ENCODE measurements at places on chromosomes 5 and 9.

GRCh38 chr5:140524003-140524402 is 23.5 kb upstream of the EIF4EBP3 start:
- H3K27ac ChIP-seq, result no peak overlapping the region
- no peak for DNase-seq
- peaks cover 20% of the 10 kb centered on the region for H3K36me3 ChIP-seq
- H3K4me1 ChIP-seq, result no peaks in the 10 kb centered on the region

DNA sequence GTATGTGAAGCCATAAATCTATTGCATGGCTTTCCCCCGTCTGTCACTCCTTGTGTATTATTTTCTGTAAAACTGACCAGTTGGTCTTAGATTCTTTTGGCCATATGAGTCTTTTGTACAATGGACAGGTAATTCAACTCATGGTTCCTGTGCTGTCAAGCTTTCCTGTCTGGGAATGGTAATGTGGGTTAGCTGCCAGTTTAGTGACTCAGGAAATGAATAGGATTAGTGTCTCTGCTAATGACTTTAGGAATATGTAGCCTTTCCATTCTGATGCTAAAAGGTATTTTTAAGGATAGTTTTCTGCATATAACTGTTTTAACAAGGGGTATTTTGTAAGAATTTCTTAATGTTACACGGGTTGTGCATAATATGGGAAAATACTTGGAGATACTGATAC is 182.7 kb downstream of the PBX3 start:
- DNase-seq, result no peak
- no peak overlapping the region for H3K27ac ChIP-seq

GRCh38 chr5:159678657-159679392 is 237.5 kb upstream of the ADRA1B start:
- H3K36me3 ChIP-seq, result no peaks in the 10 kb centered on the region
- H3K4me1 ChIP-seq, result no peaks in the 10 kb centered on the region
- no peak overlapping the region for H3K27ac ChIP-seq
- H3K4me3 ChIP-seq, result no peak overlapping the region

DNA sequence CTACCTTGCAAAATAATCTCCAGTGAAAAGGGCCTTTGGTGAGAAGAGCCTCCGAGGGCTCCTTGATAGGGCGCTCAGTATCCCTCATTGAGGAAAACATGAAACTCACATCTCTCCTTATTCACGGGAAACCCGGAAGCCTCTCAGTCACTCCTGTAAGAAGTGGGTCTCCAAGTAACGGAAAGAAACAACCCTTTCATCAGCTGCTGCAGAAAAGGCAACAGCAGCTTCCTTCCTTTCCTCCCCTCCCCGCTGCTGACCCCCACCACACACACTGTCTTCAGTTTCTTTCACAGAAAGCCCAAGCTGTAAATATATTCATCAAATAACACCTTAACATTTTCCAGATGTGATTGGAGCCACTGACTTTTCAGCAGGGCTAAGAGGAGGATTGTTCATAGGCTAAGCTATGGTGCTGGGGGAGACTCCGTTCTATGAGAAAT is 81.4 kb downstream of the C9orf152 start:
- H3K27me3 ChIP-seq, result no peaks in the 10 kb centered on the region
- H3K36me3 ChIP-seq, result no peaks in the 10 kb centered on the region
- peak overlapping the region; percentile 80 for H3K27ac ChIP-seq
- H3K4me1 ChIP-seq, result peaks cover 59% of the 10 kb centered on the region
- DNase-seq, result no peak

GRCh38 chr9:76607730-76608436 is 148.9 kb downstream of the GCNT1 start:
- no peaks in the 10 kb centered on the region for H3K27me3 ChIP-seq
- no peak for DNase-seq
- H3K4me3 ChIP-seq, result no peak overlapping the region
- no peaks in the 10 kb centered on the region for H3K36me3 ChIP-seq
- no peaks in the 10 kb centered on the region for H3K4me1 ChIP-seq
- no peak overlapping the region for H3K27ac ChIP-seq

DNA sequence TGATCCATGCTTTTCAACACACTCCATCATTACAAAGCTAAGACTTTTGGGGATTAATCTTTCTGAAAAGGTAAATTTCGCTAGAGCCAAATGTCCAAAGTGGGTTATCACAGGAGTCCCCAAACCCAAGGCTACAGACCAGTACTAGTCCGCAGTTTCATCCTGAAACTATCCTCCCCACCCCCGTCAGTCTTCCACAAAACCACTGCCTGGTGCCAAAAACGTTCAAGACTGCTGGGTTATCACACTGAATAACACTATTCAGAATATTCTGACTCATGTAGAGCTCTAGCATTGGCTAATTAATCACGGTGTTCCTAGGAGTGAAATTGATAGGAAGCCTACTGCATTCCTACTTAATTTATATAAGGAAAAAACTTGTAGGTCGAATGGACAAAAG is 24.7 kb downstream of the ERP44 start:
- no peak for DNase-seq
- no peaks in the 10 kb centered on the region for H3K36me3 ChIP-seq
- H3K4me3 ChIP-seq, result no peak overlapping the region
- no peaks in the 10 kb centered on the region for H3K27me3 ChIP-seq
- H3K27ac ChIP-seq, result no peak overlapping the region

DNA sequence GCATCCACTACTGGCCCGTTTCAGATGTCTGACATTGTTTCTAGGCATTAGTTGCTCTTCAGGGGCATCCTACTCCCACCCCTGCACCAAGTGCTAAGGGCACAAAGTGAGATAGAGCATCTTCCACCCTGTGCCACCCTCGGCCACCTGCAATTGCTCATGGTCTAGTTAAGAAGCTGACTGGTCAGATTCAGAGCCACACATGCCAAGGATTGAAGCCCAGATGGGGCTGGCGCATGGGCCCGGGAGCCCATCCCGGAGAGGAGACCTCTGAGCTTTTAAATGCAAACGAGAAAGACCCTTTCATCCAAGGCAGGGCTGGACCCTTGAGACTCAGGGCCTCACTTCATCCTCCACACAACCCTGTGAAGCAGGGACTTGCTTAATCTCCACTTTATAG is 28.5 kb downstream of the HRH2 start:
- H3K4me1 ChIP-seq, result no peaks in the 10 kb centered on the region
- H3K4me3 ChIP-seq, result no peak overlapping the region
- H3K36me3 ChIP-seq, result no peaks in the 10 kb centered on the region
- no peak for DNase-seq
- H3K27ac ChIP-seq, result no peak overlapping the region

GRCh38 chr9:91033797-91034196 is 232.2 kb downstream of the SYK start:
- H3K4me1 ChIP-seq, result peaks cover 7% of the 10 kb centered on the region
- no peaks in the 10 kb centered on the region for H3K36me3 ChIP-seq
- no peak overlapping the region for H3K27ac ChIP-seq
- DNase-seq, result peak; percentile 71
- no peaks in the 10 kb centered on the region for H3K27me3 ChIP-seq

DNA sequence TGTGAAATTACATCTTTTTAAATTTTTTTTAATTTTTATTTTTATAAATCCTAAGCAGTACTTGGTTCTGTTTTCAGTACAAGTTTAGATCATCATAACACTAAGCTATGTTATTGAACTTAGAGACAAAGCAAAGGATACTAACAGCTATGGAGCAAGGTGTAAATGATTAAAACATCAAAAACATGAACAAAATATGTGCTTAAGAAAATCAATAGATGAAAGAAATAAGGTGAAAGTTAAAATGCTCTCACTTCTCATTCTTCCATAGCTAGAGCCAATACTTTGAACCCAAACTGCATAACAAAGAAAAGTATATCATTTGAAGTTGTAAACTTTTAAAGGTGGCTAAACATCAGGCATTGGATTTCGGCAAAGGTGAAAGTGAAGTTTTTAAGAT is 292.3 kb upstream of the PUM3 start:
- no peaks in the 10 kb centered on the region for H3K36me3 ChIP-seq
- no peaks in the 10 kb centered on the region for H3K4me1 ChIP-seq
- H3K4me3 ChIP-seq, result no peak overlapping the region
- no peak for DNase-seq
- H3K27me3 ChIP-seq, result no peaks in the 10 kb centered on the region
- no peak overlapping the region for H3K27ac ChIP-seq

GRCh38 chr9:37337301-37337890 is 85.1 kb upstream of the GRHPR start:
- H3K27ac ChIP-seq, result no peak overlapping the region
- no peaks in the 10 kb centered on the region for H3K4me1 ChIP-seq
- no peaks in the 10 kb centered on the region for H3K27me3 ChIP-seq
- no peak overlapping the region for H3K4me3 ChIP-seq
- DNase-seq, result no peak
- H3K36me3 ChIP-seq, result no peaks in the 10 kb centered on the region

DNA sequence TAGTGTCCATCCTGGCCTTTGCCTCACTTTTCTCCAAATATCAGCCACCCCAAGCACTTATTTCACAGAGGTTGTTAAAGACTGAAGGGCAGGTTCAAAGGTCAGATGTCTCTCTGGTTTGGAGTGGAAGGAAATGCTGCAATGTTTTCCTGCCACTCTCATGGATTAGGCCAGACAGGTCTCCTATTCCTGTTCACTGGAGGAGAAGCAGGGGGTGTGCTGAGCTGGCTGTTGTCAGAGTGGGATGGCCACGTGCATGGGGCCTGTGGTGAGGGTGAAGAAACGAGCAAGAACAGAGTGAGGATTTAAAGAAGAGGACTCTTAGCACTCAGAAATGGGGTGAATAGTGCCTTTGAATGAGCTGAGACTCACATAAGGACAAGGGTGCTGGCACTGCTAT is 6.7 kb downstream of the TMEM8B start:
- H3K4me1 ChIP-seq, result peaks cover 12% of the 10 kb centered on the region
- no peak overlapping the region for H3K27ac ChIP-seq
- no peak overlapping the region for H3K4me3 ChIP-seq
- no peaks in the 10 kb centered on the region for H3K27me3 ChIP-seq
- DNase-seq, result no peak

- H3K4me3 ChIP-seq, result no peak overlapping the region
- no peaks in the 10 kb centered on the region for H3K4me1 ChIP-seq
- H3K27ac ChIP-seq, result no peak overlapping the region
- H3K36me3 ChIP-seq, result no peaks in the 10 kb centered on the region
Observed at GRCh38 chr9:32574858-32575257, 1.9 kb upstream of the NDUFB6 start.

DNA sequence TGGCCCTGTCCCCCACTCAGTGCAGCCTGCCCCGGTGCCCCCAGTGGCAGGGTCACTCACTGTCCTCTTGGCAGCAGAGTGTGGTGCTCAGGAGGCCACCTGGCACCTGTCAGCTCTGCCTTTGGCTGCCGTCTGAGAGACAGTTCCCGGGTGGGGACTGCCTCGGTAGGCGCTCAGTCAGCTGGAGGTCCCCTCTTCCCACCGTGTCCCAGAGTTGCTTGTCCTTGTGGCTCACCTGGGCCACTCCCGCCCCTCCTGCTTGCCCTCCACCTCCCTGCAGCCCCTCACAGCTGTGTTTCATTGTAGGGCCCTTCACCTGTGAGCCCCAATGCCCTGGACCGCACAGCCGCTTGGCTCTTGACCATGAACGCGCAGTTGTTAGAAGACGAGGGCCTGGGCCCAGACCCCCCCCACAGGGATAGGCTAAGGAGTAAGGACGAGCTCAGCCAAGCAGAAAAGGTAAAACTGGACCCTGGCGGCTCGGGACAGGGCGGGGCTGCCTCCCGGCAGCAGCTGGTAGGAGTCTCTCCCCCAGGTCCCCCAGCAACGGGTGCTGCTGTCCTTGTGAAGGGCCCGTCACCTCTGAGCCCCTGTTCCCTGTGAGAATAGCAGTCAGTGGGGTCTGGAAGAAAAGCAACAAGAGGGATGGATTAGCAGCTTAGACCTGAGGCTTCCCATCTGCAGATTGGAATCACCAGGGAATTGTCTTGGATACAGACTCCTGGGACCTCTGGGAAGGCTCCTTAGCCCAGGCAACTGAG is 122.7 kb downstream of the DAB2IP start:
- no peak overlapping the region for H3K4me3 ChIP-seq
- H3K4me1 ChIP-seq, result peaks cover 3% of the 10 kb centered on the region
- no peak overlapping the region for H3K27ac ChIP-seq
- no peak for DNase-seq
- H3K27me3 ChIP-seq, result no peaks in the 10 kb centered on the region

GRCh38 chr9:11039006-11039405 is 426.2 kb upstream of the PTPRD start:
- DNase-seq, result no peak
- H3K36me3 ChIP-seq, result no peaks in the 10 kb centered on the region
- H3K27me3 ChIP-seq, result no peaks in the 10 kb centered on the region
- H3K4me3 ChIP-seq, result no peak overlapping the region
- no peaks in the 10 kb centered on the region for H3K4me1 ChIP-seq
- no peak overlapping the region for H3K27ac ChIP-seq

GRCh38 chr5:14183187-14183939 is 40.2 kb downstream of the TRIO start:
- no peaks in the 10 kb centered on the region for H3K36me3 ChIP-seq
- H3K27ac ChIP-seq, result no peak overlapping the region

GRCh38 chr5:144205141-144205551 is 34.5 kb downstream of the KCTD16 start:
- DNase-seq, result no peak
- H3K36me3 ChIP-seq, result no peaks in the 10 kb centered on the region
- H3K4me1 ChIP-seq, result peaks cover 5% of the 10 kb centered on the region
- no peak overlapping the region for H3K4me3 ChIP-seq

DNA sequence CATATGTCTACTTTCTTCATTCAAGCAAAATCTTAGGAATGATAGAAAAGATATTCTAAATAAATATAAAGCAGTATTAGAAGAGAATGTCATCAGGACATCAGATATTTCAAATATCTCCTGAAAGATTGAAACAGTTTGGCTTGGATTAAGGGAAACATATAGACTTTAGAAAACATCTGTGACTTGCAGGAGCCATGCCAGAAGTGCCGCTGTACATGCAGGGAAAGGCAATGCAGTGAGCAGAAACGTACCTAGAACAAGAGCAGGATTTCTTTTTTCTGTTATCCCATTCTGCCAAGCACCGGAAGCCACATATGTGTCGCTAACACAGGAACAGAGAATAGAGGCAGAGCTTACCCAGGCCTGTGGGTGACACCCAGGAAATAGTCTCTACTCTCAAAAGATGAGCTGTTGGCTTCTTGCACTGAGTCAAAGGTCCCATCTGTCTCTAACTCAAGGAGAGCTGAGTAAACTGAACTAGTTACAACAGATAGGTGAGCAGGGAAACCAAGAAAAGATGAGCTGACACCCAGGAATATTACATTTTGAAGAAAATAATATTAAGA is 5.8 kb downstream of the ADAMTS19 start:
- H3K27me3 ChIP-seq, result no peaks in the 10 kb centered on the region
- H3K36me3 ChIP-seq, result no peaks in the 10 kb centered on the region
- peaks cover 3% of the 10 kb centered on the region for H3K4me1 ChIP-seq
- H3K4me3 ChIP-seq, result no peak overlapping the region
- H3K27ac ChIP-seq, result no peak overlapping the region
- DNase-seq, result no peak

Measured in trophoblast cell (in vitro differentiated cells and primary cell).